H9 (cell line): ENCODE measurements at places on chromosomes 12 and 14. TPM values are rescaled to one million over a fixed set of nuclear protein-coding genes. Genes with fewer than 3 reads are reported as not detected.
A peak's percentile ranks its signal among the peaks of the same experiment; 100 is the strongest.

CLEC6A gene
- 0.17 and 0.37 TPM in 2 replicates for total RNA-seq

CLEC2A gene
- 0.87 TPM in 1 of 2 replicates, not detected in the other for total RNA-seq

GLIPR1L2 gene
- 0.09 and 0.35 TPM in 2 replicates for total RNA-seq

SLC25A21 gene
- 5.8 and 7.1 TPM in 2 replicates for total RNA-seq

GZMH gene
- total RNA-seq, result not detected in 2 replicates

CCDC175 gene
- total RNA-seq, result 0.09 TPM in 1 of 2 replicates, not detected in the other

ST8SIA1 gene
- total RNA-seq, result 0.18 TPM in 1 of 2 replicates, not detected in the other

OTX2 gene
- 193 and 195 TPM in 2 replicates for total RNA-seq

CMA1 gene
- total RNA-seq, result not detected in 2 replicates

DNA sequence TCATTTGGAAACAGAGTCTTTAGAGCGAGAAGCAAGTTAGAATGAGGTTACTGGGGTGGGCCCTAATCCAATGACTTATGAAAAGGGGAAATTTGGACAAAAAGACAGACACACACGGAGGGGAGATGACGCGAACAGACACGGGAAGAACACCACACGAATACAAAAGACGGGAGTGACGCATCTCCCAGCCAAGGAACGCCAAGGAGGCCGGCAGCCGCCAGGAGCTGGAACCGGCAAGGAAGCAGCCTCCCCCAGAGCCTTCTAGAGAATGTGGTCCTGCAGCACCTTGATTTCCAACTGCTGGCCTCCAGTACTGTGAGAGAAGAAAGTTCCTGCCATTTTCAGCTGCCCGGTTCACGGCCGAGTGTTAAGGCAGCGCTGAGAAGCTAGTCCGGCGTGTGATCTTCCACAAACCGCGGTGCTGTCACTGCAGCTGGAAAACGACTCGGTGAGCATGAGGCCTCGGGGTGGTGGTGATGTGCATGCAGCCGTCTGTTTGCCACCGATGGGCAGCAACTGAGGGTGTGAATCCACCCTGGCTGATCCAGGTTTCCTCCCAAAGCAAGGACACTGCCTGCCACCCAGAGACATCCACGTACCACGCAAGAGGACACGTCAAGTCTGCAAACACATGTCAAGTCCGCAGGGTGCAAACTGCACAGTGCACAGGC, 124.5 kb downstream of the NCOR2 start:
- DNase-seq, result no peak

- no peak for DNase-seq
These were observed 84.0 kb downstream of the SAMD4A start for GRCh38 chr14:54650959-54651351.

DNA sequence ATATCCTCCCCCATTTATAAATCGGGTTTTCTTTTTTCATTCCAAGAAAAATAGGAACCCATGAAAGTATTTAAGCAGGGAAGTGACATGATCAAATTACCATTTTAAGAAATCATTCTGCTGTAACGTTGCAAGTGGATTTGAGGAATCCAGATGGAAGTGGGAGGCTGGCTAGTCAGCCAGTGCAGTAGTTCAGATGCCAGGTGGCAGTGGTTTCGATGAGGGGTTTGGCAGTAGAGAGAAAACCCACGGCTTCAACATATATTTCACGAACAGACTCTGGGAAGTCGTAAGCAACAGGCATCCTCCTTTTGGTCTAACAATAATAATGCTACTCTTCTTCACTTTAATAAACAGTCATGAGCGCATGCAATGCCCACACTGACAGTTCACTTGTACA, 25.0 kb downstream of the PDZRN4 start:
- DNase-seq, result no peak

DNA sequence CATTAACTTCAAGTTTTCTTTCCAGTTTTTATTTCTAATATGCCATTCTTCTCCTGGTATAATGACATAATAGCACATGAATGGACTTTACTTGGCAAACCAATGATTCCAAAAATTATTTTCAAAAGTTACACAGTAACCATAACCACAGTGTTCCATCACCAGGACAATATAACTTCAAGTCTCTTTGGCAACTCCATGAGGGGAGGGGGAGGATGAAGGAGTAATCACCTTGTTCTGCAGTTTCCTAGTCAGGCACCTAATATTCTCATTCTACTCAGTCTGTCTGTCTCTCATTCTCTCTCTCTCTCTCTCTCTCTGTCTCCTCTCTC, 66.6 kb downstream of the BTG1 start:
- DNase-seq, result no peak

DNA sequence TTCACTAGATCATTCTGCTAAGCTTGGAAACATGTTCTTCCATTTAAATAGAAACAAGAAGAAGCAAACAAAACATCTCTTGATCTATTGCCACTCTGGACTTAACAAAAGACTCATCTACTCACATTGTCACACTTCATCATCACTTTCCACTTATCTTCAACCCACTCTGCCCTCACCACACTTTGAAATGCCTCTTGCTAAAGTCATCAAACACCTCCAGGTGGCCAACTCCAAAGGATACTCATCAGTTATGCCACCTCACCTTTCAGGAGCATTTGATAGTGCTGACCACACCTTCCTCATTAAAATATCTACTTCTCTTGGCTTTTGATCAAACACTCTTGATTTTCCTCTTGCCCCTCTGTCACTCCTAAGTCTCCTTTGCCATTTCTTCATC, 7.2 kb downstream of the EFCAB11 start:
- no peak for DNase-seq

- no peak for DNase-seq
These were observed 37.7 kb downstream of the TAOK3 start for GRCh38 chr12:118334939-118335567.

DNA sequence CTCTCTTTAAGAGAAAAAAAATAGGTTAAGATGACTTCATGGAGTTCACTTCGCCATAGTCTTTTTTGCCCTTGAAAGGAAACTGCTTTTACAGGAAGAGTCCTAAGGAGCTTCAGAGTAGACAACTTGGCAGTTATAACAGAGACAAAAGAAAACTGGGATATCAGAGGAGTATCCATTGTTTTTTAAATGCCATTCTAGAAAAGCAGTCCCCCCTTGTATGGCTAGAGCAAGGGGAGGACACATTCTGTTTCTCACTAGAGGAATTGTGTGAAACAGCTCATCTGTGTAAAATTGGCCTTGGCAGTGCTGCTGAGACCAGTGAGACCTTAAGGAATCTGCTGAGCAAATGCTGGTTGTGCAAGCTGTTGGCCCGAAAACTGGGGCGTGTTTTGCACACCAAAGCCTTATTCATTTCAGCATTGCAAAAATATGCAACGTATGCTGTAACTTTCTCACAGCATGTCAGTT, 128.0 kb downstream of the GPR135 start:
- DNase-seq, result no peak

GRCh38 chr12:55658635-55659391, 22.1 kb downstream of the OR10P1 start:
- no peak for DNase-seq

GRCh38 chr12:82470906-82471512, 112.7 kb downstream of the METTL25 start:
- DNase-seq, result no peak

DNA sequence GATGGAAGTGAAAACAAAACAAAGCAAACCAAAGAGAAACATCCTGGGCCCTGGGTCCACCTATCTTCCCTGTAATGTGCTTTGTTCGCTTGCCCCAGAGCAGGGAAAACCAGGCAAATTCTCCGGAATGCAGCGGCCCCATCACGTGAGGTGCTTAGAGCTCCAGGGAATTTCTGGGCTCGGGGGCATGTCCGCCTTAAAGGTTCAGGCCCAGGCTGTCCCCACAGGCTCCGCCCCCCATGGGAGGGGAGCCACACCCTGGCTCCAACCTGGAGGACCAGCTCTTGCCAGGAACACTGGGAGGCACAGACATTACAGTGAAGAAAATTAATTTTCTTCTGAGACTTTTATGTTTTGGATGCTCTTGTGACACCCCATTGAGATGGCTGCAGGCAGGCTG, 69.9 kb downstream of the RBM19 start:
- DNase-seq, result peak; percentile 95

GRCh38 chr14:84477996-84478395, 1051.9 kb upstream of the FLRT2 start:
- DNase-seq, result no peak

GRCh38 chr12:24921251-24922038, 27.5 kb downstream of the BCAT1 start:
- no peak for DNase-seq
